ENCODE measurements at places on chromosomes 5 and 9. TPM values are rescaled to one million over a fixed set of nuclear protein-coding genes. Genes with fewer than 3 reads are reported as not detected.

GRCh38 chr5:135446615-135447014, 533 bp downstream of the DCANP1 start:
- DNase-seq, result no peak
- H3K27me3 ChIP-seq, result peaks cover 4% of the 10 kb centered on the region
- H3K36me3 ChIP-seq, result no peaks in the 10 kb centered on the region
- H3K4me1 ChIP-seq, result peaks cover 9% of the 10 kb centered on the region
- H3K4me3 ChIP-seq, result no peak overlapping the region
- H3K27ac ChIP-seq, result no peak overlapping the region

DNA sequence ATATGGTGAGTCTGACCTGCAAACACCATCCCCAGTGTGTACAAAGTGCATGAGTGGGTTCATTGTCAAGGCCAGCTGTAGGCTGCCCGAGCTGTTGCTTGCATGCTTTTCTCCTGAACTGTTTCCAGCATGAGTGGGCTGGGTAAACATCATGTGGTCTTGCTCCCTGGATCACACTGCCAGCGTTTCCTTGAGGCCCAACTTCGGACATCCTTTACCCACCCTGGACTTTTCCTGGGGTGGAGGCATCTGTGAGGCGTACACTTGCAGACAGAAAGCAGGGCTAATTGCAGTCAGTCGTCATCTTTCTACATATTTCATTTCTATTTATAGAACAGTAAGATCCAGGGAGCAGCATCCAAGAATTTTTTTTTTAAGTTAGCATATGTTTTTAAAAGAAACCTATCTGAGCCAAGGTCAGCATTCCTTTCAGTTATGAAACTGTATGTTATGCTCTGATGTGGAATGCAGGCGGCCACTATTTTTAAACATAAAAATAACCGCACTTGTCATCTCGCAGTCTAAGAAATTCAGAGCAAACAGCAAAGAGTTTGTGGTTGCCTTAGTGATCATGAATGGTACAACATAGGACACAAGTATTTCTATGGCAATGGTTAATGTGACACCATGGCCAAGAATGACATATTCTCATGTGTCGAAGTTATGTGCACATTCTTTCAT, 106.5 kb upstream of the DMRT1 start:
- H3K4me1 ChIP-seq, result peaks cover under 1% of the 10 kb centered on the region
- H3K27ac ChIP-seq, result no peak overlapping the region
- no peak overlapping the region for H3K4me3 ChIP-seq
- H3K36me3 ChIP-seq, result peaks cover 53% of the 10 kb centered on the region
- no peak for DNase-seq

DNA sequence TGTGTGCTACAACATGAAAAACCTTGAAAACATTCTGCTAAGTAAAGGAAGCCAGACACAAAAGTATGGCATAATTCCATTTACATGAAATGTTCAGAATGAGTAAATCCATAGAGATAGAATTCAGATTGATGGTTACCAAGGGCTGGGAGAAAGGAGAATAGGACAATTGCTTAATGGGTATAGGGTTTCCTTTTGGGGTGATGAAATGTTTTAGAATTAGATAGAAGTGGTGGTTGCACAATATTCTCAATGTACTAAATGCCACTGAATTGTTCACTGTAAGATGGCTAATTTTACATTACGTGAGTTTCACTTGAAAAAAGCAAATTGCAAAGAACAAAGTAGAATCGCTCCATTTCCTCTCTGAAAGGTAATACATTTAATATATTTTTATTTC, 43.0 kb upstream of the GAS1 start:
- no peaks in the 10 kb centered on the region for H3K4me1 ChIP-seq
- H3K27me3 ChIP-seq, result no peaks in the 10 kb centered on the region
- no peak overlapping the region for H3K27ac ChIP-seq
- H3K36me3 ChIP-seq, result no peaks in the 10 kb centered on the region
- DNase-seq, result no peak

DNA sequence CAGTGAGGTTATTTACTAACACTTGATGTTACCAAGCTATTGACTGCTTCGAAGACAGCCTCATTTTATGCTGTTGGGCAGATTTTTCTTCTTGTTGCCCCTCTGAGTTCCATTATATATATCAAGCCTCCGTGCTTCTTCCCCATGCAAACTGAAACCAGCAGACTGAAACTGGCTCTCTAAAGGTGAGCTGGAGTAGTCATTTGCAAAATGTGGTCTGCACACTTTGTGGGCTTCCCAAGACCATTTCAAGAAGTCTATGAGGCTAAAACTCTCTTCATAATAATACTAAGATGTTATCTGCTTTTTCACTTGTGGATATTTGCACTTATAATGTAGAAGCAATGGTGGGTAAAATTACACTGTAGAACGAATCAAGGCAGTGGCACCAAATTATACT, 13.9 kb downstream of the SLC36A1 start:
- H3K4me3 ChIP-seq, result no peak overlapping the region
- peaks cover 8% of the 10 kb centered on the region for H3K36me3 ChIP-seq
- no peaks in the 10 kb centered on the region for H3K4me1 ChIP-seq
- no peak overlapping the region for H3K27ac ChIP-seq

- no peak for DNase-seq
- H3K36me3 ChIP-seq, result no peaks in the 10 kb centered on the region
- H3K27me3 ChIP-seq, result no peaks in the 10 kb centered on the region
- H3K27ac ChIP-seq, result no peak overlapping the region
Measured at GRCh38 chr5:16600397-16600796, 16.4 kb downstream of the RETREG1 start.

DNA sequence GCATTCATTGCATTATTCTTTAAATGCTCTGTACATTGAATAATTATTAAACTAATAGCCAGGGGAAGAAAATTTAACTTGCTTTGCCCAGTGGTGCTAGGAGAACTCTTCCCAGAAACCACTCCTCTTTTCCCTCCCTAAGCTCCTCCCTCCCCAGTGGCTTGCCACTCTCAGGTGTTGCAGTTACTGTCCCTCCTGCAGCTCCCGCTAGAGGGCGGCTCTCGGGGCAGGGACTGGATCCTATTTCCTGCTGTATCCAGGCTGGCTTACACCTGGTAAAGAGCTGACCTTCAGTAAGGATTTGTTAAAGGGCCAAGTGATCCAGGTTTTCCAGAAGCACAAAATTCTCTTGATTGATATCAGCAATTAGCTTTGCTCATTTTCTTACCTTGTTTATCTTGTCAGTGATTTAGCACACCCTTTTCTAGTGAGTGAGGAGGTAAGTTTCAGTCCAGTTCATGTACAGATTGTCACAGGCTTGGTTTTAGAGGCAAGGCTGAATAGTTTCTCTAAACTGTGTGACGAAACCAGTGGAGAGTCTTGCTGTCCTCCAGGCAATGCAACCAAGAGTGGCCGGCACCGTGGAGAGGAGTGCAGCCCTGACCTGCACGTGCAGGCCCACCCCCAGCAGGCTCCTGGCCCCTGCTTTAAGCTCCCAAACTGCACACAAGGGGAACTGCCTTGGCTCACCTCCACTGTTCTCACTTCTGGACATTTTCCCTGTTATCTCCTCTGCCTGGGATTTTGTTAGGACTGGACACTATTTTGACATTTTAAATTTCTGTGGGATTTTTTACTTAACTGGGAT, 423.8 kb downstream of the SPOCK1 start:
- H3K27ac ChIP-seq, result peak overlapping the region; percentile 13
- no peaks in the 10 kb centered on the region for H3K36me3 ChIP-seq
- no peaks in the 10 kb centered on the region for H3K27me3 ChIP-seq
- H3K4me3 ChIP-seq, result no peak overlapping the region
- peak; percentile 94 for DNase-seq

DNA sequence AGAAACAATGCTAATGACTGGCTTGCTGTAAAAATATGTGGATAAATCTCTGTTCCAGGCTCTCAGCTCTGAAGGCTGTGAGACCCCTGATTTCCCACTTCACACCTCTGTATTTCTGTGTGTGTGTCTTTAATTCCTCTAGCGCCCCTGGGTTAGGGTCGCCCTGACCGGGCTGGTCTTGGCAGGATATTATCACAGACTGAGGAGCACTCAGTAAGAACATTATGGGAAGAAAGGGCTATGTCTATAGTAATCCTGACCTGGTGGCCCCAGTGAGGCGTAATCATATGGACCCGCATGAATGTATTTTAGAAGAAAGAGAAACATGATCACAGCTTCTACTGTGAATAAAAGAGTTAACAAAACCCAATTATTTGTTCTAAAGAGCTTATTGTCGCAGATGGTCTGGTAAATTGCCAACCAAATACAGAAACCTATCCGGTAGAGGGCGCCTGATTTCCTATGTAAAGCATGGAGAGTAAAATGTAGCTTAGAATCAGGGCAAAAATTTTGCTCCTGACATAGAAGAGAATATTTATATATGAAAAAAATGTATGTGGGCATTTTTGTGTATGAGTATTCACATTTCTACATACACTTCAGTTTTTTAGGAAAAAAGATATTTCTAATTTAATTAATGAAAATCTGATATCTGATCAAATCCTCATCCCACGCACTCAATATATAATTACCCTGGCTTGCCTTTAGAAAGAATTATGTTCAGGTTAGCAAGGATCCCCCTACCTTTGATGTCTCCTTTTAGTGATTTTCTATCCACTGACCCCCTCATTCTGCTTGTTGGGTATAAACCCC, 5.8 kb upstream of the IFNA1 start:
- DNase-seq, result peak; percentile 32
- no peak overlapping the region for H3K4me3 ChIP-seq

GRCh38 chr5:115414406-115415142, 118.1 kb upstream of the CCDC112 start:
- H3K27ac ChIP-seq, result no peak overlapping the region
- DNase-seq, result no peak
- no peaks in the 10 kb centered on the region for H3K27me3 ChIP-seq
- no peak overlapping the region for H3K4me3 ChIP-seq

DNA sequence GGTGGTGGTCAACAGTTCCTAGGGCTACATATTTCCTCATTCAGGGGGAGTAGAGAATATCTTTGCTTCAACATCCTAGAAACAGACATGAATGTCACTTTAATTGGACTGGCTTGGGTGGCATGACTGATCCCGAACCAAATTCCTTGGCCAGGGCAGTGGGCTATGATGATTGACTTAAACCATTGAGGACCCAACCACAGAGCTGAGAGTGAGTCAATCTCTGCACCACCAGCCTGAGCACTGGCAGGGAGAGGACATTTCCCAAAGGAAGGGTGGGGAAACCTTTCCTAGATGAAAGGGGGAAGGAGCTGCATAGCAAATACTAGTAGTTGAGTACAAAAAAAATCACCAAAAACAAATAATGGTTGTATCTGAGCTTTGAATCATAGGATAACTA, 52.8 kb upstream of the ENTREP1 start:
- no peak overlapping the region for H3K4me3 ChIP-seq
- peaks cover 6% of the 10 kb centered on the region for H3K27me3 ChIP-seq
- H3K4me1 ChIP-seq, result no peaks in the 10 kb centered on the region
- DNase-seq, result no peak

GRCh38 chr5:123421773-123422172, 1.4 kb downstream of the CEP120 start:
- DNase-seq, result no peak
- peaks cover 7% of the 10 kb centered on the region for H3K36me3 ChIP-seq
- no peak overlapping the region for H3K4me3 ChIP-seq
- no peaks in the 10 kb centered on the region for H3K27me3 ChIP-seq

DNA sequence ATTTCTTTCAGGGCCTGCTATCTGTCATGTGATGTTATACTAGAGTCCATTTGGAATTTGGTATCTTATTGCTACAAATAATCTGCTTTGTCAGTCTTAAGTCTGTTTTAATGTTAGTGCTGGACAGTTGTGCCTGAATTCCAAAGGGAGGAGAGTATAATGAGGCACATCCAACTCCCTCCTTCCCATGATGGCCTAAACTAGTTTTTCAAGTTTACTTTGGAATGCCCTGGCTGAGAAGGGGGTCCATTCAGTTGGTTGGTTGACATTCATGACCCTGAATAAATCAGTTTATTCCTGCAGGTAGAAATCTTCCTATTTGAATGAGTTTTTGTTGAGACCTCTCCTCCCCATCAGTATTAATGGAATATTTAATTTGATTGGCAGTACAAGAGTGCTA, 9.4 kb upstream of the LRRTM2 start:
- DNase-seq, result no peak
- H3K36me3 ChIP-seq, result peaks cover 44% of the 10 kb centered on the region
- H3K27me3 ChIP-seq, result no peaks in the 10 kb centered on the region
- peaks cover 65% of the 10 kb centered on the region for H3K4me1 ChIP-seq

GRCh38 chr5:59125011-59125961, 542.4 kb downstream of the RAB3C start:
- no peaks in the 10 kb centered on the region for H3K4me1 ChIP-seq
- DNase-seq, result peak; percentile 17
- no peaks in the 10 kb centered on the region for H3K36me3 ChIP-seq

GRCh38 chr9:127358023-127358535, 38.9 kb upstream of the SLC2A8 start:
- peaks cover 4% of the 10 kb centered on the region for H3K36me3 ChIP-seq
- peaks cover 25% of the 10 kb centered on the region for H3K4me1 ChIP-seq
- H3K27me3 ChIP-seq, result no peaks in the 10 kb centered on the region
- no peak overlapping the region for H3K4me3 ChIP-seq
- no peak overlapping the region for H3K27ac ChIP-seq

DNA sequence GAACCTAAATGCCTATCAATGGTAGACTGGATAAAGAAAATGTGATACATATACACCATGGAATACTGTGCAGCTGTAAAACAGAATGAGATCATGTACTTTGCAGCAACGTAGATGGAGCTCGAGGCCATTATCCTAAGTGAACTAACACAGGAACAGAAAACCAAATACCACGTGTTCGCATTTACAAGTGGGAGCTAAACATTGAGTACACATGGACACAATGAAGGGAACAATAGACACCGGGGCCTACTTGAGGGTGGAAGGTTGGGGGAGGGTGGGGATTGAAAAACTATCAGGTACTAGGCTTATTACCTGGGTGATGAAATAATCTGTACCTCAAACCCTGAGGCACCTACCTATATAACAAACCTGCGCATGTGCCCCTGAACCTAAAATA, 22.4 kb upstream of the DEPDC1B start:
- no peak for DNase-seq
- no peak overlapping the region for H3K27ac ChIP-seq
- no peak overlapping the region for H3K4me3 ChIP-seq
- H3K27me3 ChIP-seq, result no peaks in the 10 kb centered on the region
- H3K4me1 ChIP-seq, result no peaks in the 10 kb centered on the region
- H3K36me3 ChIP-seq, result no peaks in the 10 kb centered on the region

Gene PKD2L2
- 0.21 TPM for total RNA-seq

Gene ZNF346
- 18.4 TPM for total RNA-seq

Gene ALAD
- total RNA-seq, result 14.7 TPM

Gene CACNA1B
- total RNA-seq, result 11.5 TPM
